Stimulated activated naive B cell treated with anti-CD40 and anti-IgM and Interleukin-4, amounts not matched to agents 10 μg/mL and 1 μg/mL and 100 μg/mL, for 72 hours (primary cell): ENCODE measurements at places on chromosomes 11 and 22.
A peak's percentile ranks its signal among the peaks of the same experiment; 100 is the strongest.

GRCh38 chr22:30340911-30341685 lies 14.4 kb upstream of the TBC1D10A start:
- DNase-seq: no peak

DNA sequence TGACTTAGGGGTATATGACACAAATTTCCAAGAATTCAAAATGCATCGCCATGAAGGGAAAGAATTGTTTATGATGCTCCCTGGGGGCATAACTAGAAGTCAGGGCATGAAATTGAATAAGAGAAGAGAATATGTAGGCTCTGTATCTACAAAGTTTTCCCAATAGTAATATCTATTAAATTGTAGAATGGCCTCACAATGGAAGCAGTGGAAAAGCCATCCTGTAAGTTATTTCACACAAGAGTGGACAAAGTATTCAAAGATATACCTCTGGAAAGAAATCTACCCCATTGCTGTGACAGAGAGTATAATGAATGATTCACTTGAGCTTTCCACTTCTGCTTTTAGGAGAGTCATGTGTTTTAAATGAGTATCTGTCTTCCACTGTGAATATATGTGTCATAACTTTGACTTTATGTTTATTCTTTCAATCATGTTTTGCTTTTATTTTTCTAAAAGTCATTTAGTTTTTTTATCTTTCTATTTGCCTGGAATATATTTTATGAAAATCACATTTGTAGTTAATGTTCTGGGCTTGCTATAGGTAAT lies 65.7 kb upstream of the DDI1 start:
- DNase-seq: no peak

DNA sequence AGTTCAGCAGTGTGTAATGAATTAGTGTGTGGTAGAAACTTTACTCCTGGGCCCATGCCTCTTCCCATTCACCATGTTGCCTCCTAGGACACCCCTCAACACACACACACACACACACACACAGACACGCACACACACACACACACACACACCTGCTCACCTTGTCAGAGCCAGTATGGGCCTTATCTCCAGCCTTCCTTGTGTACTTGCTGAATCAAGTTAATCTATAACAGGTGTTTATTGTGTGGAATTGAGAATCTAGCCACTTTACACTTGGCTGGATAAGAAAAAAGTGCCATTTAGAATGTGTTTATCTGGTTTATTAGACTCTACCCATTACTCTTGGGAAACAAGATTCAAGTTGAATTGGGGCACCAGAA lies 14.5 kb upstream of the ZDHHC13 start:
- DNase-seq: no peak

DNA sequence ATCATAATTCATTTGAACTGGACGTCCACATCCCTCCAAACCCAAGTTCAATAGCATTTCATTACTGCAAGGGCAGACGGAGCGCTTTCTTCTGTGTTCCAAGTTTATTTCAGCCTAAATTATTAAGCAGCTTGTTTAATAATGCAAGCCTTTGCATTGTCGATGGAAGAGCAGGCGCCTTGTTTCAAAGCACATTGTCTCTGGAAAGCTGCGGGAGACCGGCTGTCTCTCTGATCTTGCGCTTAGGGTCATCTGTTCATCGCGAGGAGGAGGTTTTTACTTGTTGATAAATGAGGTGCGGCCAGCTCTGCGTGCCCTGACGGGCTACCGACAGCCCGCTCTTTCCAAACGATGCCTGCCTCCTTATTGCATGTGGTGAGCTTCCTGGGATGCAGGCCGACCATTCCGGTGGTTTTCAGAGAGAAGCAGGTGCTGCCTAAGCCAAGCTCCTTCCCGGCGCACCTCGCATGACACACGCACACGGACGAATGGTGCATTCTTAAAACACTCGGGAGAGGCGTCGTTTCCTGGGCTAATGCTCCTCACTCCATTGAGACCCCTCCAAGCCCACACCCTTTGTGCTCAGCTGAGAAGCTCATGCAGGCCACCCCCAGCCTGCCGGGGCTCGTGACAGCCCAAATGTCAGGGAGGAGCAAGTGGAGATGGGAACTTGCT lies 456.9 kb downstream of the BRD1 start:
- no peak for DNase-seq

DNA sequence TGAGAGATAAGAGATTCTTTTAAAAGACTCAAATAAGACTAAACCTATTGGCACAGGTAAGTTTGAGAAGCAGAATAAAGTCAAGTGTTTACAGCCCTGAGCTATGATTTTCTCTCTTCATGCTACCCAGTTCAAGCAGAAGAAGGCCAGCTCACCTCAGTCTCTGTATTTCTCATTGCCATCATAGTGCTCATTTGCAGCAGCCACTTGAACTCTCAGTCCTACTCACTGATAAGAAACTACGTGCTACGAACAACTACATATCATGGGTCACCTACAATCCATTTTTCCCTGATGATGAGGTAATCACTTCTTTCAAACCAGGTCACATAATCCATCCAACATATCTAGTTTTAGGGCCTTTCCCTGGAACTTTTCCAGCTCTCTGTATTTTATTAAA lies 617.5 kb downstream of the JRKL start:
- no peak for DNase-seq

GRCh38 chr22:21951931-21952465 lies 650 bp downstream of the PPM1F start:
- DNase-seq: peak; percentile 19

DNA sequence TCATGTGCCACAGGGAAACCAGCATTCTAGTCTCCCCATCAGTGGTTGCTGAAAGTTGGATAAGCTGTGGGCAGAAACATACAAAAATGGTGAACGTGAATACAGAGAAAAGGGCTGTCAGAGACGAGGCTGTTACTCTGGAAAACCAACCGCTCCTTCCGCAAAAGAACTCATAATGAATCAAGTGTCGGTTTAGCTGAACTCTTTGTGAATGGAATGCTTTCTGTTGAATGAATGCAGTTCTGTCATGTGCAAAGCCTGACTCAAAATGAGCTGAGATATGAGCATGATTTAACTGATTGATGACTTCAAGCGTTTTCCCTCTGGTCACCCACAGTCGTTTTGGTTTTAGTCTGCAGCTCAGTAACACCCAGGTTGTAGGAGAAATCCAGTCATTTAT lies 298.3 kb downstream of the ETS1 start:
- no peak for DNase-seq

GRCh38 chr11:107928767-107929507 lies 689 bp downstream of the RAB39A start:
- DNase-seq: peak; percentile 13

GRCh38 chr11:112221274-112221835 lies 4.9 kb upstream of the PTS start:
- DNase-seq: no peak

GRCh38 chr11:84497981-84498411 lies 1129.1 kb downstream of the DLG2 start:
- no peak for DNase-seq

GRCh38 chr11:94089341-94089740 lies 39.3 kb upstream of the PANX1 start:
- DNase-seq: no peak

GRCh38 chr11:116631201-116631600 lies 141.6 kb downstream of the BUD13 start:
- no peak for DNase-seq

- no peak for DNase-seq
These were observed 9.6 kb upstream of the C1QTNF6 start for GRCh38 chr22:37197451-37198257.

DNA sequence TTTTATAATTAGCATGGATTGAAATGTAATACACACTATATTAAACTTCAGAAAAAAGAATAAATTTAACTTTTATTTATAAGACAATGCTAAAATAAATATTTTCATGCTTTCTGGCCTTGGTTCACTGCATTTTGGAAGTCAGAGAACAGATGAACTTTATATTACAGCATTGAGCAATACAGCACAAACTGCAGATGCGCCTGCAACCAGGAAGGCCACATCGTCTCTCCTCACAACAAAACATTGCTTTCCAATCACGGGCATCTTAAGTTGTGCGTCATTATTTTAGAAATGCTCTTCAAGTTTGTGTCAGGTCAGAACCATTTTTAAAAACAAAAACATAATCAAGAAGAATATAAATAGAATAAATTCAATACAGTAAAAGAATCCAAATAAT lies 89.3 kb upstream of the CEP126 start:
- no peak for DNase-seq

GRCh38 chr22:49678137-49678841 lies 149.4 kb downstream of the BRD1 start:
- DNase-seq: no peak

GRCh38 chr11:132911186-132911585 lies 621.1 kb downstream of the OPCML start:
- no peak for DNase-seq

GRCh38 chr11:77487790-77488189 lies 13.9 kb upstream of the PAK1 start:
- no peak for DNase-seq

DNA sequence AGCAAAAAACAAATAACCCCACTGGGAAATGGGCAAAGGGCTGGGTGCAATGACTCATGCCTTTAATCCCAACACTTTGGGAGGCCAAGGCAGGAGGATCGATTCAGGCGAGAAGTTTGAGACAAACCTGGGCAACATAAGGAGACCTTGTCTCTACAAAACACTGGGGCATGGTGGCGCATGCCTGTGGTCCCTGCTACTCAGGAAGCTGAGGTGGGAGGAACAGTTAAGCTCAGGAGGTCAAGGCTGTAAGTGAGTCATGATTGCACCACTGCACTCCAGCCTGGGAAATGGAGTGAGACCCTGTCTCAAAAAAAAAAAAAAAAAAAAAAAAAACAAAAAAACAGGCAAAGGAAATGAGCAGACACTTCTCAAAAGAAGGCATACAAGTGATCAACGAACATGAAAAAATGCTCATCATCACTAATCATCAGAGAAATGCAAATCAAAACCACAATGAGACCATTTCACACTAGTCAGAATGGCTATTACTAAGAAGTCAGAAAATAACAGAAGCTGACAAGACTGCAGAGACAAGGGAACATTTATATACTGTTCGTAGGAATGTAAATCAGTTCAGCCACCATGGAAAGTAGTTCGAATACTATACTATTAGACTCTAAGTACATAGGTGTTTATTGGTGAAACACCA lies 48.2 kb upstream of the SMCO4 start:
- DNase-seq: no peak

GRCh38 chr11:35558513-35558912 lies 33.1 kb upstream of the PAMR1 start:
- DNase-seq: no peak

- DNase-seq: no peak
These were observed 89.8 kb downstream of the RTL6 start for GRCh38 chr22:44407987-44408828.

GRCh38 chr11:85531191-85531897 lies 95.8 kb downstream of the DLG2 start:
- no peak for DNase-seq

GRCh38 chr22:47382164-47382890 lies 619.9 kb downstream of the TBC1D22A start:
- no peak for DNase-seq

GRCh38 chr11:24233041-24233440 lies 263.8 kb upstream of the LUZP2 start:
- no peak for DNase-seq

DNA sequence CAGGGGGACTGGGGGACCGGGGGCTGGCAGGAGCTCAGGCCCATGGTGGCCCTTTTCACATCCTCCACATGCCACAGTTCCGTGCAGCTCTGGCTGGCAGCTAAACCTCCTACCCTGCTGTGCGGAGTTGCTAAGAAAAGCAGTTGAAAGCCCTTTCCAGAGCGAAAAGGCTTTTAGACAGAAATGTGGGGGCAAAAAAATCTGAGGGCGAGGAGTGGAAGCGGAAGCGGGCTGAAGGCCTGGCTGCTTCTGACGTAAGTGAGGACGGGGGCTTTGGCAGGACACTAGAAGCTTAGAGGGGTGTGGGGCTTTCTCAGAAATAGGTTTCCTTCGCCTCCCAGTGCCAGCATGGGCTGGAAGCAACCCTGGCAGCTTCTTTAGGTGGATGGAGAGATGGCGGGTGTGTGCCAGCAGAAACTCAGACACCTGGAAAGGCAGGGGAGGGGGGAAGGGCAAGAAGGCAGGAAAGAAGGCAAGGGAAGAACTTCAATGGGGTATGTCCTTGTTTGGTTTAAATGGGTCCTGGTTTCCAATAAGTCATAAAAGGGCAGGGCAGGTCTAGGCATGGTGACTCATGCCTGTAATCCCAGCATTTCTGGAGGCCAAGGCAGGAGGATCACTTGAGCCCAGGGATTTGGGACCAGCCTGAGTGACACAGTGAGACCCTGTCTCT lies 11.2 kb upstream of the DGKZ start:
- no peak for DNase-seq

- DNase-seq: no peak
These were observed 4.1 kb downstream of the RIC3 start for GRCh38 chr11:8164746-8165145.

- DNase-seq: no peak
These were observed 16.7 kb upstream of the CD44 start for GRCh38 chr11:35122308-35122707.

DNA sequence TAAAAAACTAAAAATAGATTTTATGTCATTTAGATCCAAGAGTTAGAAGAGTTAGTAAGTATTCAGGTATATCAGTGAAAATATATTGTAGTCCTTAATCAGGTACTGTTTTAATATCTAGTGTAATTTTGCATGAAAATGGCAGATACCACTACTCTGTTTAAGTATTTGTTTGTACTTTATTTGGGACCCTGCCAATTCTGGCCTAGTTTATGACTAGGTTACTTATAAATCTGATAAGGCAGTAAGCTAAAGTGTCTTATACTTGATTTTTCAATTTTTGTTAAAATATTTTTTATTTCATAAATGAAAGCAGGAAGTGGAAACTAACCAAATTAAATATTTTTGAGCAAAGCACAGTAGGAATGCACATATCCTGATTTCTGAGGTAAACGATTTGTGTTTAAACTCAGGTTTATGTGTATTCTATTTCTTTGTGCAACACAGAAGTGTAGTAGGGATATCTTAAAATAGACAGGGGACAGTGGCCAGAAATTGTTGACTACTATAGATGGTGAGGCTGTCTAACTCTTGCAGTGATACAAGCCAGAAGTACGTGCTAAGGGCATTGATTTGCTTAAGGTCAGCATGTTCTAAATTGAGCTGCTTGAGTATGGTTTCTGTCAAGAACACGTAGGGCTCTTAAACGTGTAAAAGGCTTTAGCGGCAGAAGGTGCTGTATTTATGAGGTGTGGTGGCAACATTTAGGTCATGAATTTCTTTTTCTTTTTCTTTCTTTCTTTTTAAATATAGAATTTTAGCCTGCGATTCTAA lies 34.0 kb downstream of the HIPK3 start:
- DNase-seq: no peak

GRCh38 chr11:64118876-64119665 lies 46.8 kb downstream of the MACROD1 start:
- no peak for DNase-seq

DNA sequence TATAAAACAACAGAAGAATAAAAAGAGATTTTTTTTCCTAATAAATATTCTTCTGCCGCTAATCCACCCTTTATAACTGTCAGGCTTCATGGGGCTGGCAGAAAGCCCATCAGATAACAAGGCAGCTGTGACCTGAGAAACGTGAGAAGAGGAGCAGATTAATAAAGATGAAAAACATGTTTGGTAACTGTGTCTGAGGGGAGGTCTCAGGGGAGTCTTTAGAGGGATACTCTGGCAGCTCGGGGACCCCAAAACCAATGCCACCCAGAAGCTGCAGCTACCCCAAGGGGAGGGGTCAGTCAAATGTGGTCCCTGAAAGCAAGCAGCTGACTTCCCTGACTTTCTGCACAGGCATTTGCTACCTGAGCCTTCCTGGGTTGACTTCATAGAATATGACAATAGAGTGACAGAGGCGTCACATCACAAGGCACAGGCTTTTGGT lies 48.4 kb upstream of the POU2AF1 start:
- DNase-seq: no peak
